ENCODE measurements at places on chromosomes 6 and 20.

DNA sequence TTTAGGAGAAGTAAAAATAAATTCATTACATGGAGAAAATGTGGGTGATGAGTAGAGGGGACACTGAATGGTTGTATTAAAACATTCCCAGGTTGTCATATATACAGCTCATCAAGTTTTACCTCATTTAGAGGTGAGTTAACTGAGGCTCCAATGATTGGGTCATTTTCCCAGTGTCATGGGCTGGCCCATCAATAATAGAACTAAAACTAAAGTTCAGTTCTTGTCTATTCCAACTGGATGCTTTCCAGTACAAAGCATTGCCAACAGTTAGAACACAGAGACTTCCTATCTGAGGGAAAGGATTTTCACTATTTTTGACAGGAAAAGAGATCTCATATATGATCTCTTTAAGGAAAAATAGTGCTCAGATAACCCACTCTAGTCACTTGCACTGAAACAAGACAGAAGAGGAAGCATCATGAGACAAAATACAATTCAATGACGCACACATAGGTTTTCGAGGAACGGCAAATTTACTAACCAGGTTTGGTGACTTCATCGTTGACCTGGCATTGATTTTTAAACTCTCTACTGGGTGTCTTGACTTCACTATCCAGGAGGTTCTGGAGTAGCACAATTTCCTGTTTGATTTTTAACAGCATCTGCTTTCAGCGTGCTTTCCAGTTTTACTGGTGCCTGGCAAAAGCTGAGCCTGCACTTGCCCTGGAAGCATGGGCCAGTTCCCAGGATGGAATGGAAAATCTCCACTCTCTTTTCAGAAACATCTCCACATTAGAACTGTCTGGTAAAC is 195.5 kb upstream of the FBXL4 start:
- no peak for DNase-seq

DNA sequence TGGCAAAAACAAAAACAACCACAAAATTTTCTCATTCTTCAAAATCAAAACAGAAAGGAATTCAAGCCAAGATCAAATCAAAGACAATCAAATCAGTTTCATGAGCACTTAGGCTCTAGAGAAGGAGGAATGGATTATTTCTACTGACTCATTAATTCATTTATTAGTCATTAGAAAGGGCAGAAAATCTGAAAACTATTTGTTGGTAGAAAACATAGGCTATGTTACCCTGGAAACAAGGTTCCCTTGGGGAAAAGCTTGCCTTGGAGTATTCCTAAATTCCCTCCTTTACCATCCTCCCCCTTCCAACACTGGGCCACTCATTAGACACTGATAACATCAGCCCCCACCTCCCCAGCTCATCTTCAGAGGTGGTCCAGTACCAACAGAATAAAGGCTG is 17.5 kb downstream of the KIF16B start:
- DNase-seq = no peak

DNA sequence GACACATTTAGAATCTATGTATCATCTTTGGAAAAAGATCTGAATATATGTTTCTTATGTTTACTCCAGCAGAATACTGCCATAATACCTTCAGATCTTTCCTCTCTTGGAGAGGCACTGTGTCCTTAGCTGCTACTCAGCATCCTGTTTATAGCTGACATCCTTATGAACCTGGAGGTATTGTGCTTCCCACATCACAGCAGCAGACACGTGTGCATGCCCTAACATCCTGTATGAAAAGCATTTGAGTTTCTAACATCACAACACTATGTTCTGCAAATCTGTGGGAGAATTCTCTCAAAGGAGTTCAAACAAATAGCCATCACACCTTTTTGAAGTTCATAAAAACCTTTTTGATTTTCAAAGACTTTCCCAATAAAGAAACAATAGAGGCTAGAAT is 216.0 kb downstream of the GJA1 start:
- no peak for DNase-seq

- peak; percentile 5 for DNase-seq
Observed at GRCh38 chr6:37134396-37135191, 35.4 kb upstream of the PIM1 start.

- DNase-seq = no peak
Observed at GRCh38 chr6:15461127-15461944, 201.5 kb downstream of the DTNBP1 start.

DNA sequence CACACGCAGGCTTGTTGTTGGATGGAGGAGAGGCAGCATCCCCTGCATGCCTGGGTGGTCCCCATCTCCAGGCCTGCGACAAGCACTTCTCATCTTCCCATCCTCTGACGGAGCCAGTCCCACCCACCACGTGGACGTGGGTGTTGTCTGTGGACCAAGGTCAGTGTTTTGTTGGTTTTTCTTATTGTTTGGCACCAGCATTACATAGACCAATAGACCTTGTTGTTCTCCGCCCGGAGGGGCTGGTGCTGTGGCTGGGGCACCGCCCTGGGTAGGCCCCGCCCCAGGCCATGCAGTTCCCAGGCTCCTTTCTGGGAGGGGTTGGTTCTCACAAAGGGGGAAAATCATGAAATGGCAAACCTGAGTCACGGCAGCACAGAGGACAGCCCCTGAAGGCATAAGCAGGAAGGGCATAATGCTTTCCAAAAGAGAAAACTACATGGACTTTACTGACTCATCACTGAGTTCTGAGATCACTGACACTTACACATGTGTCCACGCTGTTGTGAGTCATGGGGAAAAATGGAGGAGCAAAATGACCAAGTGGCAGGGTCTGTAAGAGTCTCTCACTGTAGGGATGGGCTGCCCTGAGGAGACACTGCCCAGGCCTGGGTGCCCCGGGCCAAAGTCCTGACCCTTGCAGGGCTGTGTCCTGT is 90.8 kb downstream of the THBS2 start:
- DNase-seq = no peak

- no peak for DNase-seq
Observed at GRCh38 chr6:119942078-119942752, 592.7 kb upstream of the MAN1A1 start.

- DNase-seq = no peak
Observed at GRCh38 chr6:157685596-157686280, 137.3 kb upstream of the SNX9 start.

- no peak for DNase-seq
Observed at GRCh38 chr6:42171813-42172581, 1.2 kb upstream of the GUCA1A start.

DNA sequence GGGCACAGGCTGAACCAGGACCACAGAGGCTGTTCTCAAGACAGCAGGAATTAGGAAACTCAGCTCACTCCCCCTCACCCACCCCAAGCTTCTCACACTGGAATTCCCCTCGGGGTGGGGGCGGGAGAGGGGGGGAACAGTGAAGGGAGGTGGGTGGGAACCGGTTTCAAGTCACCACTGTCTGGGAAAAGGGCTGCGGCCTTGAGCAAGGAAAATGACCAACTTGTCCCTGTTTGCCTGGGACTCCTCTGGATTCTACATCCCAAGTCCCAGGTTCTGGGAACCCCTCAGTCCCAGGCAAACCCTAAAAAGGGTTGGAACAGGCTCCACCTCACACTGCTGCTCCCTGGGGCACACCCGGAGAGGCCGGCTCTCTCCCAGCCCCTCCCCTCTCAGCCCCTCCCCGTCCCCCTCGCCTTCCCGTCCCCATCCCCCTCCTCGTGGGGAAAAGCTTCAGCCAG is 230.7 kb downstream of the TFAP2C start:
- DNase-seq = no peak

- no peak for DNase-seq
Observed at GRCh38 chr6:92568541-92568940, 850.8 kb downstream of the EPHA7 start.

DNA sequence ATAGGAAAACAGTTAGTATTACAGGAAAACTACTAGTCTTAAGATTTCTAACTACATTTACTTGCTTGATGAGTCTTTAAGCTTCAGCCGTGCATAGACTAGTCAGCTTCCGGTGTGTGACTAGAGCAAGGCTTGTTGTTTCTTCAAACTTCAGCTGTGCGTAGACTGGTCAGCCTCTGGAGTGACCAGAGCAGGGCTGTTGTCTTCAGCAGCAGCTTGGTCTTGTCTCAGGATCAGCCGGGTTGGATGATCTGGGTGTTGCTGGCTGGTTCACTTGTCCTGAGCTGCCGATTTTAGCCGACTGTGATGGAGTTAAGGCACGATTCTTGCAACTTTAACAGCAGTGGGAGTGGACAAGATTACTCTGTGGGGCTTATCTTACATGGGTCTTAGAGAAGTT is 44.7 kb downstream of the HLA-C start:
- DNase-seq = no peak

GRCh38 chr6:81475646-81476045 is 276.8 kb downstream of the TENT5A start:
- no peak for DNase-seq

- no peak for DNase-seq
Observed at GRCh38 chr6:30816791-30817739, 67.3 kb upstream of the DDR1 start.

DNA sequence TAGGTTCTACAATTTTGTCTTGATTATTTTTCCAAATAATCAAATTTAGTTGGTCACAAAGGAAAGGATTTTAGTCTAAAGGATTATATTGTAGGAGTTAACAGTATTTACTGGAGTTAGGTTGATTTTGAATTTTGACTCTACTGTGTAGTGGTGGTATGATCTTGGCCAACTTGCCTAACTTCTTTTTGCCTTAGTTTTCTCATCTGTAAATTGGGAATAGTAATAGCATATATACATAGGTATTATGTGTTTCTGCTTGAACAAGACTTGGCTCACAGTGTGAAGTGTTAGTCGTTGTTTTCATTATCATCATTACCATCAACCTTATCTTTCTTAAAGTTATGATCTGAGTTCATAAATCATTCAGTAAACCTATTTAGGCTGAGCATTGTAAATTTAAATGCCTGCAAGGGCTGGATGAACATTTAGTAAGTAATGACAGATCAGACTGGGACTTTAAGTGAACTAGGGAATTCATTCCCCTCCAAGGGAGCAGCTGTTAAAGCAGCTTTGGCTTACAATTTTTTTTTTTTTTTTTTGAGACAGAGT is 11.2 kb downstream of the ITCH start:
- no peak for DNase-seq

DNA sequence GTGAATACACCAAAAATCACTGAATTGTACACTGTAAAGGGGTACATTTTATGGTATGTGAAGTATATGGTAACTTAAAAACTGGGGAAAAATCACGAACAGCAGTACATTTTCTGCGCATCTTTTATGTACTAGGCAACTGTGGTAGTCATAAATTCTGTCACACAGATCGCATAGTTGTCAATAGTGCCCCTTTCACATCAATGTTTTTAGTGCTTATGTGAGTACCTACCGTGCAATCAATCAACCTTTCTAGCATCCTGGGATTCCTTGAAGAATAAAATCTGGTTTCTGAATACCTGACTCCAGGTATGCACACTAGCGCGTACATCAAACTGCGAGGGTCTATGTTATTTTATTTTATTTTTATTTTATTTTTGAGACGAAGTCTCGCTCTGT is 637 bp upstream of the RPF2 start:
- no peak for DNase-seq

GRCh38 chr6:16438718-16439591 is 200.6 kb downstream of the GMPR start:
- no peak for DNase-seq

DNA sequence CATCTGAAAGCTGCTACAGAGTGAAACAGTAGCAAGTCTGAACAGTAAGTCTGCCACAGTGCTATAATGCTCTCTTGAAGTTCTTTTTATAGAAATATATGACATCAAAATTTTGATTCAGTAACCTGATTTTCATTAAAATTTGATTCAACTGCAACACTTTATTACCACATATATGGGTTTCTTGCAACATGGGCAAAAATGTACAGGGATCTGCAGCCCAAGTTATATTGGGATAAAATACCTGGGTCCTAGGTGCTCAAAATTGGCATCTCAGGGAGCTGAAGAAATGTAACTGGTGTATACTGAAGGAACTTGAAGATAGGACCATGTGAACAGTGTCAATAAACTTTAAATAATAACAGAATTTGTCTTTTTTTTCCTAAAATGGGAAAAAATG is 10.8 kb downstream of the ROMO1 start:
- no peak for DNase-seq

DNA sequence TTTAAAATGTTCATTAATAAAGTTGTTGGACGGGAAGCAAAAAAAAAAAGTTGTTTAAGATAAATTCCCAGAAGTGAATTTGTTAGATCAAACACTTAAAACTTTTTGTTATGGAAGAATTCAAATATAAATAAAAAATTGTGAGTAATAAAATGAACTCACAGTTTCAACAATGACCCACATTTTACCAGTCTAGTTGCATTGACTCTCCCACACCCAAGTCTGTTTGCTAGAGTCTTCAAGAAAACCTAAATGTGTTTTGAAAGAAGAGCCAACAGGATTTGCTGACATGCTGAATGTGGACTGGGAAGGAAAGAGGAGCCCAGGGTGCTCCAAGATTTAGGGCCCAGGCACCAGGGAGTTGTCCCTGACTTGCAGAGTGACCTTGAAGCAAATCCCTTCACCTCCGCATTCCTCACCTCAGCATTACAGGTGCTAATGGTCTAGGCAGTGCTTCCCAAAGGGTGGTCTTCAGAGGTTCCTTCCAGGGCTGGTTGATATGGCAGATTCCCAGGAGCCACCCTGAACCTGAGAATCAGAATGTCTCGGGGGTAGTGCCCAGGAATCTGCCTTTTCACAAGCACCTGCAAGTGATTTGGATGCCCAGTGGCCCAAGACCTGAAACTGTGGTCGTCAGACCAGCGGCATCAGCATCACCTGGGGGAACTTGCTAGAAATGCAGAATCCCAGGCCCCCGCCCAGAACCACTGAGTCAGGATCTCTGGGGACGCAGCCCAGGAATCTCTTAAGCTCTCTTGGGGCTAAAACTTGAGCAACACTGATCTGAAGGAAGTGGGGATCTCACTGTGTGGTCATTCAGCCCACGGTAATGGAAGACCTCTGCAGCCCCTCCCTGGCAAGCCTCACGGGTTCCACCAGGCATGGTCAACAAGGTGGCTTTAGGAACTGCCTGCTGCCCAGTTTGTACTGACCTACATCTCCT is 31.1 kb downstream of the POFUT1 start:
- no peak for DNase-seq

GRCh38 chr6:20630617-20631548 is 96.6 kb downstream of the CDKAL1 start:
- no peak for DNase-seq
